ENCODE measurements at places on chromosomes 5 and 9.

DNA sequence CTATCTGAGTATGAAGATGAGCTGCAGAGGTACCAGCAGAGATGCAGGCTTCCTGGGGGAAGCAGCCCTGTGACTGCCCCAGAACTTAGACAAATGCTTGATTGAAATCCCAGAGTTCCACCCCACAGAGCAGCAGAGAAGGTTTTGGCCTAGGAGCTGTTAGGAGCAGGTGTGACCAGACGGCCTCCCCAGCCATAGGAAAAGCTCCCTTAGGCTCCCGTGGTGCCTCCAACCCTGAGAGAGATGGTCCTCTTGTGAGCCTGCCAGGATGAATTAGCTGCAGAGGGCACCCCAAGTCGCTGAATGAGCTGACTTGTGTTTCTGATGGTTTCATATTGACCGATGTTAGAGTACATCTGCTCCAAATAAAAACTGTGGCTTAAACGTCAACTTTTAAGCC is 22.1 kb downstream of the NTRK2 start:
- H3K4me3 ChIP-seq = no peak overlapping the region
- DNase-seq = no peak
- no peaks in the 10 kb centered on the region for H3K4me1 ChIP-seq
- no peak overlapping the region for H3K27ac ChIP-seq

DNA sequence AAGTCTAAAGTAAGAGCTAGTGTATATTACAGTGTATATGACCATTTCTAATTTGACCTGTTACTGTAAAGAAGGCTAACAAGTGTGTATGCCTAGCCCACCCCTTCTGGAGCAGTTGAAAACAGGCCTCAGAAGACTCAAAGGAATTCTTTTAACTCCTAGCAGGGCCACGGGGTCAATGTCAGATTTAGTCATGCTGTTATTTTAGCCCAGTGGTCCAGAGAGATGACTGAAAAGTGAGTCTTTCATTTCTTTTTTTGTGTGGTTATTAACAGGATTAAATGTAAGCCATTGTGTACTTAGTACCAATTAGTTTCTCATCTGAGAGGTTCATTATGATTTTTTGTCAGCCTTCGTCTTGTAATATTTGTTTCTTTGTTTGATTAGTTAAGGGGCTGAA is 24.4 kb downstream of the ZCCHC7 start:
- H3K36me3 ChIP-seq = peaks cover 18% of the 10 kb centered on the region
- H3K4me1 ChIP-seq = peaks cover 45% of the 10 kb centered on the region
- H3K27me3 ChIP-seq = no peaks in the 10 kb centered on the region
- H3K27ac ChIP-seq = no peak overlapping the region
- DNase-seq = no peak

DNA sequence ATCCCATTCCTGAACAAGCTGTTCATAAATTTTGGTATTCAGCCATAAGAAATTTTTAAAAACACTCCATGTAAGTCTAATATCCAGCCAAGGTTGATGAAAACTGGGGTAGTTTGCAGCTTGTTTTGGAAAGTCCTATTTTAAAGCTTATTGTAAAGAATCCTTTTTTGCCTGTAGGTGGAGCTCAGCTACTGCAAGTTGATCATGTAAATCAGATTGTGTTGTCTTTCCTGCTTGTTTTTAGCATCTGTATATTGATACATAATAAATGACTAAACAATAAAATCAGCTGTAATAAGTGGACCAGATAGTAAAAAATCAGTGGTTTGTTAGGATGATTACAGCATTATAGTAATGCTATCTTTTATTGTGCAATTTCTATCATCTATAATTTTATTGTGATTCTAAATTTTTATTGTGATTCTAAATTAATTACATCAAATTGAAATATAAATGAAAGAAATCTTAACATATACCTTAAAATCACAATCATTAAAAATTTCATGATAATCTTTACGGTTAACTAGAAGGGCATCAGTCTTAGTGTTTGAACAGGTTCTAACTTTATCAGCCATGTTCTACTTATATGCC is 42.4 kb downstream of the CWC27 start:
- no peak overlapping the region for H3K4me3 ChIP-seq
- peaks cover 4% of the 10 kb centered on the region for H3K4me1 ChIP-seq
- DNase-seq = peak; percentile 8
- H3K36me3 ChIP-seq = peaks cover 3% of the 10 kb centered on the region

DNA sequence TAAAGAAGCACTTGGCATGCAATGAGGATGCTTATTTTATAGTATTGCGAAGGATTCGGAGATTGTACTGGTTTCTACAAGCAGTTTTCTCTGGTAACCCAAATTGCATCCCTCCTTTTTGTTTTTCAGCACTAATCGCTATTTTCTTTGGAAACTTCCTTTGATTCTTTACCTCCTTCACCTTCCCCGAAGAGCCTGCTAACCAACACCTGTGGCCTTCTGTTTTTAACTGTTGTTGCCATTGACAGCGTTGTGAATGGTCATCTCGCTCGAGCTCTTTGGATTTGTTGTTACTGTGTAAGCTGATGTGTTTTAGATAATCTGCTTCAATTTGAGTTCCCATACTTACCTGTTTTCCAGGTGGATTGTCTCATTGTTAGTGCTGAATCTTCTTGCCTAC is 1.1 kb downstream of the CNOT6 start:
- no peaks in the 10 kb centered on the region for H3K27me3 ChIP-seq
- DNase-seq = no peak
- H3K27ac ChIP-seq = peak overlapping the region; percentile 48
- peaks cover 10% of the 10 kb centered on the region for H3K36me3 ChIP-seq
- peak overlapping the region; percentile 76 for H3K4me3 ChIP-seq
- H3K4me1 ChIP-seq = peaks cover 38% of the 10 kb centered on the region

- DNase-seq = no peak
- H3K27me3 ChIP-seq = no peaks in the 10 kb centered on the region
- H3K4me1 ChIP-seq = no peaks in the 10 kb centered on the region
These were observed 447.9 kb downstream of the SPATA31D1 start for GRCh38 chr9:82436475-82436874.

- H3K27me3 ChIP-seq = no peaks in the 10 kb centered on the region
- H3K36me3 ChIP-seq = peaks cover 35% of the 10 kb centered on the region
- no peak for DNase-seq
- no peak overlapping the region for H3K4me3 ChIP-seq
- peak overlapping the region; percentile 95 for H3K27ac ChIP-seq
These were observed 12.4 kb downstream of the TTC39B start for GRCh38 chr9:15294604-15295003.

- H3K27ac ChIP-seq = no peak overlapping the region
- H3K4me1 ChIP-seq = no peaks in the 10 kb centered on the region
- no peak for DNase-seq
These were observed 1809.9 kb upstream of the ACO1 start for GRCh38 chr9:30574355-30575151.

DNA sequence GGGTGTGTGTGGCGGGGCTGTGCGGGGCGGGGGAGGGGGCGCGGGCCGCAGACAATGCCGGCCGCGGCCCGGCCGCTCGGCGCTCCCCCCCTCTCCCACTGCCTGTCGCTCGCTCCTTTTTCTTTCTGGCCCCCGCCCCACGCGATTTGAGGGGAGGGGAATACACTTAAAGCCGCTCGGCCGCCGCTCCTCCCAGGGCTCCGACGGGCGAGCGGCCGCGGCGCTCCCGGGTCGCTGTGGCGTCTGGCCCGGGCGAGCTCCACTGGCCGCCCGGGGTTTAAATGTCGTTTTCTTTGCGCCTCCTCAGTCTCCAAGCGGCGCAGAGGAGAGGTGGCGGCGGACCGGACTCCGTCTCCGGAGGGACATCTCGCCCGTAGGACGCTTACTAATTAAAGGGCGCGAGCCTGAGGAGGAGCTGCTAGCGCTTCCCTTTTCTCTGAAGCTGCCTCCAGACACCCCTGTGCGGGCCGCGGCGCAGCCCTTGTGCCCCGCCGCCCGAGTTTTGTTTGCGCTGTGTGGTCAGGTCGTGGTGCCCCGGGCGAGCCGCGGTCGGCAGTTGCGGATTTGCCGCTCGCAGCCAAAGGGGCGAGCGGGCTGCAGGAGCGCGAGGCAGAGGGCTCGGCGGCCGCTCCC is 1.4 kb downstream of the ZSWIM6 start:
- H3K27me3 ChIP-seq = peaks cover 11% of the 10 kb centered on the region
- H3K4me1 ChIP-seq = peaks cover 36% of the 10 kb centered on the region
- no peak overlapping the region for H3K27ac ChIP-seq
- peaks cover 9% of the 10 kb centered on the region for H3K36me3 ChIP-seq
- peak; percentile 25 for DNase-seq

DNA sequence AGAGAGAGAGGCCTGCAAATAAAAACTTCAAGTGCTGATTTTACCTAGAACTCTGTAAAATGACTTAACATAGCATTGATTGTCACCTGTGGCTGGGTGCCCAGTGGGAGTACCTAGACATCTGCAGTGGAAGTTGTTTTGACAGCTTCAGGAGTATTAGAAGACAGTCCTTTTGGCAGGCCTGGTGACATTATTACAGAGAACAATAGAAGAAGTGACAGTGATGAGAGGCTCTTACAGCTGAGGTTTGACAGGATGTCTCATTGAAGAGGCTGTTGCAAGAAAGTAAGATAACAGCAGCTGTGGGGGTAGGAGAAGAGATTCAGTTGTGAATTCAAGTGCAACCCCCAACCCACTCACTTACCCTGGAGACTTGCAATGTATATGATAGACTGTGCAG is 27.9 kb upstream of the MUSK start:
- H3K4me1 ChIP-seq = no peaks in the 10 kb centered on the region
- H3K36me3 ChIP-seq = no peaks in the 10 kb centered on the region
- no peak overlapping the region for H3K27ac ChIP-seq
- H3K4me3 ChIP-seq = no peak overlapping the region

GRCh38 chr5:82985763-82986162 is 91.4 kb downstream of the TMEM167A start:
- DNase-seq = no peak
- H3K36me3 ChIP-seq = no peaks in the 10 kb centered on the region
- no peak overlapping the region for H3K4me3 ChIP-seq
- H3K27ac ChIP-seq = no peak overlapping the region
- H3K4me1 ChIP-seq = no peaks in the 10 kb centered on the region

DNA sequence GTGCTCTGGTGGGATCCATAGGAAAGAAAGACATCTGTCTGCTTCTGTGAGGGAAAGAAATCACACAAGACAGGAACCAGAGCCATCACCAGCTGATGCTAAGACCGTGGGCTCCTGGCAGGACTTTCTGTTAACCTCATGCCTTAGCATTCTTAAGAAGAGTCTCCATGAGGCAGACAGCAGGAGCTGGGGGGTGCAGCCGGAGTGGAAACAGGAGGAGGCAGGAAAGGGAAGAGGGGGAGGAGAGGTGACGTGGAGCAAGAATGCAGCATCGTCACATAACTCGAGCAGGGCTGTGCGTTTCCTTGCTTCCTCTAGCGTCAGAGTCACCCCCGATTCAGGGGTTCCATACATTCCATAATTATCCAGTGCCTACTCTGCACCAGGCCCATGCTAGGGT is 53.6 kb downstream of the ERGIC1 start:
- H3K27me3 ChIP-seq = no peaks in the 10 kb centered on the region
- H3K36me3 ChIP-seq = peaks cover 7% of the 10 kb centered on the region
- H3K4me3 ChIP-seq = no peak overlapping the region
- H3K27ac ChIP-seq = no peak overlapping the region

- no peak overlapping the region for H3K27ac ChIP-seq
- no peaks in the 10 kb centered on the region for H3K4me1 ChIP-seq
- H3K4me3 ChIP-seq = no peak overlapping the region
- no peak for DNase-seq
- peaks cover 7% of the 10 kb centered on the region for H3K36me3 ChIP-seq
- no peaks in the 10 kb centered on the region for H3K27me3 ChIP-seq
These were observed 66.4 kb downstream of the MACROH2A1 start for GRCh38 chr5:135332519-135333150.

DNA sequence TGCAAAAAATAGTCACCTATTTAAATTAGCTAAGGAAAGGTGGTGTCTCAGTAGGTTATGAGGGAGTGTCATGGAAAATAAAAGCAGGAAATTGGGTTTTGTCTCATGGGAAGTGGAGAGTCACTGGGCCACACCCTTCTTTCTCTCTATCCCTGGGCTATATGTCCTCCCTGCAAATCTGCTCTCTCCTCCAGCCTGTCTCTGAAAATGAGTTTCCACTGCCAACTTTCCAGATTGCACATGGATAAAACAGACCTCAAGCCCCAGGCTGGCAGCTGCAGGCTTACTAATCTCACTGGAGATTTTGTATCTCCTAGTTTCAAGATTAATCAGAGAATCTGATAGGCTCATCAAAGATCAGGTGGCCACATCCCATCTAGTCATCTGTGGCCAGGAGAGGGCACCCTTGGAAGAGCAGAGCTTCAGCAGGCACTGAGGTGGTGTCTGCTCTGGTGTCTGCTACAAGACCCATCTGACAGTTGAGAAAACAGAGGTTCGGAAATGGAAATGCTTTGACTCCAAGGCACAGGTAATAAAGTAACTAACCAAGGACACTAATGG is 178.9 kb downstream of the MSX2 start:
- no peak overlapping the region for H3K27ac ChIP-seq
- H3K36me3 ChIP-seq = no peaks in the 10 kb centered on the region
- no peaks in the 10 kb centered on the region for H3K4me1 ChIP-seq
- no peak overlapping the region for H3K4me3 ChIP-seq
- H3K27me3 ChIP-seq = peaks cover 11% of the 10 kb centered on the region
- peak; percentile 9 for DNase-seq

DNA sequence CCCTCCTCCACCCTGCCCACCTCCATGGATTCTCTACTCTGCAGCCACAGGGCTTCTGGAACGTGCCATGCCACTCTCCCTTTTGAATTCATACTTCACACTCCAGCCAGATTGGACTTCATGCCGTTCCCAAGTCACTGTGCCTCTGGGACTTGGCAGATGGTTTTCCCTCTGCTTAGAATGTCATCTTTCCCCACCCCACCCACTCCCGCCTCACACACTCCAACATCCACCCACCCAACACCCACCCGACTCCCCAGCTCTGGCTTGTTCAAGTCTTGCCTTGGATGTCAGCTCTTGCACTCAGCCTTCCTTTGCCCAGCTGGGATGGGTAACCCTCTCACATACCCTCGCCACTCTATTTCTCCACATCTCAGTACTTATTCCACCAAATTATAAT is 142.1 kb upstream of the DHFR start:
- peaks cover 22% of the 10 kb centered on the region for H3K36me3 ChIP-seq
- no peak for DNase-seq
- H3K4me3 ChIP-seq = no peak overlapping the region
- no peaks in the 10 kb centered on the region for H3K27me3 ChIP-seq
- H3K4me1 ChIP-seq = no peaks in the 10 kb centered on the region

GRCh38 chr9:126232461-126232860 is 94.2 kb upstream of the MVB12B start:
- H3K36me3 ChIP-seq = no peaks in the 10 kb centered on the region
- peaks cover 13% of the 10 kb centered on the region for H3K27me3 ChIP-seq
- H3K4me1 ChIP-seq = no peaks in the 10 kb centered on the region

GRCh38 chr5:105840800-105841199 is 1829.9 kb downstream of the EFNA5 start:
- DNase-seq = no peak
- H3K4me3 ChIP-seq = no peak overlapping the region
- H3K27me3 ChIP-seq = no peaks in the 10 kb centered on the region
- H3K27ac ChIP-seq = no peak overlapping the region

DNA sequence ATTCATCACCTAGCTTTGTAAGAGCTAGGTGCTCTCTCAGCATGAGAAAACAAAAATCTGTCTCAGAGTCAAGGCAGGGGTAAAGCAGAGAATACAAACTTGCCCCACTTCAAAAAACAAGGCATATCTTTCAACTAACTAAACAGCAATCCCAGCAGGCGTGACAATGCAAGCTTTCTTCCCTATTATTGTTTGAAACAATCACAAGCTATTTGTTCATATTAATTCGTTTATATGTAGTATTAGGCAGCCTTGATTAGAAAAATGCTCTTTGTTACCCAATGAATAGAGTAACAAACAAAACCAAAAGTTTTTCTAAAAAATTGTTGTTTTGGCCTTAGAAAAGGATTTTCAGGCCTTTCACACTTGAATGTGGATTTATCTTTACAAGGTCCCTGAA is 71.1 kb downstream of the LPAR1 start:
- DNase-seq = no peak
- no peak overlapping the region for H3K4me3 ChIP-seq
- no peaks in the 10 kb centered on the region for H3K36me3 ChIP-seq
- H3K27ac ChIP-seq = no peak overlapping the region

Measured in activated naive CD4-positive, alpha-beta T cell treated with anti-CD3 and anti-CD28 coated beads for 36 hours (primary cell).